Panc1 (cell line): ENCODE measurements at places on chromosomes 1 and 21. TPM values are rescaled to one million over a fixed set of nuclear protein-coding genes. Genes with fewer than 3 reads are reported as not detected.
A peak's percentile ranks its signal among the peaks of the same experiment; 100 is the strongest.

GRCh38 chr1:198764748-198765147 is 125.9 kb downstream of the PTPRC start:
- no peak overlapping the region for H3K27ac ChIP-seq
- DNase-seq: no peak
- no peak overlapping the region for H3K4me3 ChIP-seq
- no peaks in the 10 kb centered on the region for H3K27me3 ChIP-seq
- peaks cover 7% of the 10 kb centered on the region; the same call in 1 of the 2 replicates for H3K4me1 ChIP-seq

The CCDC185 gene
- not detected for total RNA-seq

DNA sequence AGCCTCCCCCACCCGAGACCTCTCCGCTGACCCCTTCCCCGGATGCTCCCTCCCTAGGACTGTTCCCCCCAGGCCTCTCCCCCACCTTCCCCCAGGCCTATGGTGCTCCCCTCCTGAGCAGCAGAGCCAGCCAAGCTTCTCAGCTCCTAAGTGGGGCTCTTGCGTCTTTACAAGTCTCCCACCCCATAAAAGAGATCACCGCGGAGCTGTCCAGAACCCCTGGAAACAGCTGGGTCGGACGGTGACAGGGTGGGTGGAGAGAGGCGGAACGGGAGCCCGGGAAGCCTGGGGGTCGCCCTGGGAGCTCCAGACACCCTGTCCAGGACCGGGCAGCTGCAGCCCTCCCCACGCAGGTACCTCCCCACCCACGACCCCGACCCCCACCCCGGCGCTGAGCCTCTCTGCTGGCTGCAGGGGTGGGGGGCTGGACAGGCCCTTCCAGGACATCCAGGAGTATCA is 61.2 kb downstream of the WNT9A start:
- DNase-seq: no peak
- no peaks in the 10 kb centered on the region for H3K36me3 ChIP-seq
- peaks cover 20% of the 10 kb centered on the region for H3K4me1 ChIP-seq
- H3K27ac ChIP-seq: no peak overlapping the region
- H3K4me3 ChIP-seq: no peak overlapping the region

GRCh38 chr1:23615423-23615822 is 56.1 kb upstream of the ID3 start:
- H3K4me1 ChIP-seq: 0 out of 2 replicates have a peak, but pooled peaks cover 3% of the 10 kb centered on the region
- DNase-seq: no peak
- H3K27me3 ChIP-seq: peaks cover 7% of the 10 kb centered on the region
- no peak overlapping the region for H3K27ac ChIP-seq

The OR2G6 gene
- total RNA-seq: not detected

DNA sequence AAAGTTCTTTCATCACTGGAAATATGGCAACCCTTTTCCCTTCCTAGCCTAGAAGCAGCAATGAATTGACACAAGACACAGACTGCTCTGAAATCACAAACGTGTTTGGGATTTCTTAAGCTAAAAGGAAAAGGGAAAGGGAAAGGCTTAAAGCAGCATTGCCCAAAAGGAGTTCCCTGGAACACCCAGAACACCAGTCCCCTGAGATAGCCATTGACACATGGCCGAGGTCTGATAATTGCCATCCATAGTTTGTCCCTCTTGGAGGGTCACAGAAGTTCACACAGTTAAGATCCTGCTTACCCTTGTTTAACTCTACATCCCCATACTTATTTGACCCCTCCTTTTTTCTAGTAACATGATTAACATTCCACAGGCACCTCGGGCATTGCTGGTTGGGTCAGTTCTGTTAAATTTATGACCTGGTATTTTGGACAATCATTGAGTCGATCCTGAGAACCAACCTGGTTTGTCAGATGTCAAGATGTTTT is 72.9 kb downstream of the ZNF281 start:
- H3K27ac ChIP-seq: peak overlapping the region; percentile 67; the same call in 1 of the 2 replicates
- H3K4me3 ChIP-seq: no peak overlapping the region
- H3K36me3 ChIP-seq: no peaks in the 10 kb centered on the region
- no peak for DNase-seq
- no peaks in the 10 kb centered on the region for H3K27me3 ChIP-seq

The CRNN gene
- total RNA-seq: not detected

DNA sequence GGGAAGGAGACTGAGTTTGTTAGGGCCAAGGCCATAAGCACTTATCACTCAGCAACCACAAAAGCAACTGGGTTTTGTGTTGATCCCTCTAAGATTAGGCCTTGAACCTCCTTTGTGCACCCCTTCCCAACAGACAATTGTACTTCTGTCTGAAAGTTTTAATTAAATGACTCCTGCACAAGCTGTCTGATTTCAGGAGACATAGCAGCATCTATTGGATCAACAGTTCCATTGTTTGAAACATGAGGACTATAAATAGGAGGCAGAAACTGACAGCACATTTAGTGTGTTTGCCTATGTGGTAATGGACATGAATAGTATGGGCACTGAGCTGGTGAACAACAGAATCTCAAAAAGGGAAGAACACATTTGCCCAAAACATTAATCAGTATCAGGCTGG is 167.3 kb upstream of the KCNJ6 start:
- no peaks in the 10 kb centered on the region for H3K36me3 ChIP-seq
- no peak for DNase-seq
- no peaks in the 10 kb centered on the region for H3K27me3 ChIP-seq

DNA sequence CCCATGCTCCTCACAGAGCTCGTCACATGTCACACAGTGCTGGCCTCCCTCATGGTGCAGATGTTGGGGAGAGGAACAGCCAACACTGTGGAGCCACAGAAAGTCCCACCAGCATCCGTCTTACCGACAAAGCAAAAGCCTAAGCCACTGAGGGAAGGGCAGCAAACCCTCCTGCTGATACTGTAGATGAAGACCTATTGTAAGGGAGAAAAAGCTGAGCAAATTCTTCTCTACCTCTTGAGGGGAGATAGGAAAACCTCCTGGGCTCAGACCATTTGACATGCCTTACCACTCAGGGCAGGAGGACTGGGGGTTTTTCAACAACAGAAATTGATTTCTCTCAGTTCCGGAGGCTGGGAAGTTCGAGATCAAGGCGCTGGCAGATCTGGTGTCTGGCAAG is 95.9 kb downstream of the WDR64 start:
- no peaks in the 10 kb centered on the region for H3K27me3 ChIP-seq
- H3K27ac ChIP-seq: no peak overlapping the region
- H3K4me1 ChIP-seq: no peaks in the 10 kb centered on the region
- DNase-seq: no peak
- no peaks in the 10 kb centered on the region for H3K36me3 ChIP-seq
- H3K4me3 ChIP-seq: no peak overlapping the region

The GJA9 gene
- 0.10 TPM for total RNA-seq

DNA sequence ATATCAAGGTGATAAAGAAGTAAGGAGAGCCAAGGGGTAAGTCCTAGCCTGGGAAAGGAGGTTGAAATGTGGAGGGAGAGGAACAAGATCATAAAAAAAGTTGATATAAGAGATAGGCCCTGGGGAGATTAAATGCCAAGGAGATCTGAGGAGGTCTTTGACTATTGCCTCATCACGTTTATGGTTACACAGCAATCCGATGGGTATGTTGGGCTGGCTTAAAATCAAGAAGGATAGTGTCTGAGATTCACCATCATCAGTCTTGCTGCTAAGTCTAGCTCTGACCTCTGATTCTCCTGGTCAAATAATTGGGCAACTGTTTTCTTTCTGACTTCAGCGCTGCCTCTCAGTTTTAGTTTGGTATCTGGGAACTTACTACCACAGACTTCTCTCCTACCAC is 416.3 kb downstream of the GPATCH2 start:
- no peak overlapping the region for H3K27ac ChIP-seq
- no peak for DNase-seq
- no peaks in the 10 kb centered on the region for H3K4me1 ChIP-seq
- H3K4me3 ChIP-seq: no peak overlapping the region

The ANGPTL3 gene
- not detected for total RNA-seq

GRCh38 chr1:34825455-34826091 is 32.8 kb downstream of the GJA4 start:
- no peaks in the 10 kb centered on the region for H3K27me3 ChIP-seq
- no peak for DNase-seq
- no peaks in the 10 kb centered on the region for H3K4me1 ChIP-seq
- H3K27ac ChIP-seq: no peak overlapping the region
- H3K36me3 ChIP-seq: no peaks in the 10 kb centered on the region
- no peak overlapping the region for H3K4me3 ChIP-seq

GRCh38 chr1:68051475-68051874 is 1.0 kb upstream of the DIRAS3 start:
- no peaks in the 10 kb centered on the region for H3K27me3 ChIP-seq
- H3K4me1 ChIP-seq: no peaks in the 10 kb centered on the region
- DNase-seq: no peak
- H3K27ac ChIP-seq: no peak overlapping the region
- peak overlapping the region; percentile 13; the same call in 1 of the 2 replicates for H3K4me3 ChIP-seq

GRCh38 chr21:31448496-31448895 is 104.4 kb upstream of the TIAM1 start:
- no peak overlapping the region for H3K27ac ChIP-seq
- H3K27me3 ChIP-seq: no peaks in the 10 kb centered on the region
- no peaks in the 10 kb centered on the region for H3K4me1 ChIP-seq
- no peaks in the 10 kb centered on the region for H3K36me3 ChIP-seq

The WDR64 gene
- total RNA-seq: not detected

GRCh38 chr1:157438146-157438545 is 114.2 kb downstream of the FCRL5 start:
- peaks cover 2% of the 10 kb centered on the region; the same call in 1 of the 2 replicates for H3K27me3 ChIP-seq
- H3K36me3 ChIP-seq: no peaks in the 10 kb centered on the region
- DNase-seq: no peak
- no peaks in the 10 kb centered on the region for H3K4me1 ChIP-seq
- H3K4me3 ChIP-seq: no peak overlapping the region

DNA sequence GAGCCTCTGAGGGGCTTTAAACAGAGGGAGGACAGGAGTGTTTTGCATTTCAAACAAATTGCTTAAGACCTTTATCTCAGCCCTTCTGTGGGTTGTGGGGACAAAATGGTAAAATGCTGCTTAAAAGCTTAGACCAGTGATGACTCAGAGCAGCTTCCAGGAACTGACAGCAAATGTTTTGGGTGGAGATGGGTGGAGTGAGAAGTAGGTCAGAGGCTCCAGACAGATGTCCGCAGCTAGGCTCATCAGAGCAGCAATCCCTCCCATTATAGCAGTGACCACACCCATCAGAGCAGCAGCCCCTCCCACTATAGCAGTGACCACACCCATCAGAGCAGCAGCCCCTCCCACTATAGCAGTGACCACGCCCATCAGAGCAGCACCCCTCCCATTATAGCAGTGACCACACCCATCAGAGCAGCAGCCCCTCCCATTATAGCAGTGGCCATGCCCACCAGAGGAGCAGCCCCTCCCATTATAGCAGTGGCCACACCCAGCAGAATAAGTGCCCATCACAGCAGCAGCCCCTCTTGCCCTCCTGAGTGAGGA is 532.2 kb downstream of the MATN1 start:
- no peaks in the 10 kb centered on the region for H3K4me1 ChIP-seq
- no peak overlapping the region for H3K4me3 ChIP-seq
- DNase-seq: no peak
- H3K27ac ChIP-seq: no peak overlapping the region
- no peaks in the 10 kb centered on the region for H3K36me3 ChIP-seq
- H3K27me3 ChIP-seq: no peaks in the 10 kb centered on the region; the same call in 1 of the 2 replicates

The IGSF21 gene
- total RNA-seq: not detected

The KDM5B gene
- total RNA-seq: 83.6 TPM

- H3K27ac ChIP-seq: no peak overlapping the region
- no peak for DNase-seq
- no peak overlapping the region for H3K4me3 ChIP-seq
- H3K4me1 ChIP-seq: no peaks in the 10 kb centered on the region
- no peaks in the 10 kb centered on the region for H3K27me3 ChIP-seq
- H3K36me3 ChIP-seq: no peaks in the 10 kb centered on the region
Observed at GRCh38 chr1:21384620-21385019, 55.3 kb upstream of the NBPF3 start.
